H9 (cell line): ENCODE measurements at places on chromosomes 6 and 20. TPM values are rescaled to one million over a fixed set of nuclear protein-coding genes. Genes with fewer than 3 reads are reported as not detected.

PRSS35 gene
- total RNA-seq = 1.4 and 1.7 TPM in 2 replicates

SLC22A2 gene
- 0.86 and 1.0 TPM in 2 replicates for total RNA-seq

PMEPA1 gene
- 34.6 and 35.7 TPM in 2 replicates for total RNA-seq

- no peak overlapping the region for H3K4me3 ChIP-seq
- H3K4me1 ChIP-seq = no peaks in the 10 kb centered on the region
- no peaks in the 10 kb centered on the region for H3K36me3 ChIP-seq
Measured at GRCh38 chr6:11616200-11616611, 78.7 kb downstream of the TMEM170B start.

GRCh38 chr20:10060226-10060625 is 25.4 kb downstream of the ANKEF1 start:
- no peaks in the 10 kb centered on the region for H3K36me3 ChIP-seq
- H3K27me3 ChIP-seq = no peaks in the 10 kb centered on the region
- H3K4me1 ChIP-seq = no peaks in the 10 kb centered on the region
- no peak overlapping the region for H3K27ac ChIP-seq

- H3K4me1 ChIP-seq = no peaks in the 10 kb centered on the region
- no peak for DNase-seq
- H3K4me3 ChIP-seq = peak overlapping the region; percentile 100
- H3K36me3 ChIP-seq = peaks cover 13% of the 10 kb centered on the region
Measured at GRCh38 chr6:26122005-26122388, 34.8 kb downstream of the HFE start.

GRCh38 chr6:167811442-167812087 is 15.1 kb upstream of the AFDN start:
- H3K36me3 ChIP-seq = no peaks in the 10 kb centered on the region
- no peaks in the 10 kb centered on the region for H3K27me3 ChIP-seq
- no peak overlapping the region for H3K4me3 ChIP-seq
- DNase-seq = no peak
- H3K27ac ChIP-seq = no peak overlapping the region

- H3K4me1 ChIP-seq = no peaks in the 10 kb centered on the region
- no peak overlapping the region for H3K27ac ChIP-seq
- no peak for DNase-seq
Measured at GRCh38 chr6:147961481-147962141, 381.0 kb upstream of the SASH1 start.

- DNase-seq = no peak
- H3K4me1 ChIP-seq = no peaks in the 10 kb centered on the region
- no peak overlapping the region for H3K4me3 ChIP-seq
- no peak overlapping the region for H3K27ac ChIP-seq
Measured at GRCh38 chr6:31749301-31750036, 9.7 kb downstream of the MSH5 start.

- no peak overlapping the region for H3K27ac ChIP-seq
- no peaks in the 10 kb centered on the region for H3K27me3 ChIP-seq
- no peaks in the 10 kb centered on the region for H3K4me1 ChIP-seq
Measured at GRCh38 chr6:154267508-154268106, 89.0 kb downstream of the IPCEF1 start.

DNA sequence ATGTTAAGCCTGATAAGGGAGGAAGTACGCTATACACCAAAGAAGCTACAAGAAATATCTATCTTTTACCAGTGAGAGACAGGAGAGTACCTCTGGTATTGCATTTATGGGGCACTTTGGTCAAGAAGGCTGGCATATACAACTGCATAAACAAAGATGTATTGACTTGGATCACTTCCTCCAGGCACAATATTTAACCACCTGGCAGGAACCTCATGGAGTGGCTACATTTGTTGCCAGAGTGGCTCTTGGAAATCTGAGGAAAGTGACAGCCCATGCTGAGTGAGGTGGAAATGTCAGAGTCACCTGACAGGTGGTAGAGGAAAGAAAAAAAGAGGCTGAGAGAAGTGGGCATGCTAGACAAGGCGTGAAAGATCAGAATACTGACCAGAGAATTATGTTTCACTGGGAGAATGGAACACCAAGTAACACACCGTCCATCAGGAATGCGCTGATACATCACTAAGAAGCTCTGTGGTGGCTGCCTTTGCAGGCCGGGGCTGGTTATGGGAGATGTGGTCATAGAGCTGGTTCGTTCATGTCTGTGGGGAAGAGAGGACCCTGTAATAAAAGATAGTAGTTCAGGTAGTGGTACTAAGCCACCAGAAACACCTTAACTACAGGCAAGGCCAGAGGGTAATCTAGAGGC is 61.4 kb upstream of the UFL1 start:
- H3K27ac ChIP-seq = no peak overlapping the region
- H3K4me1 ChIP-seq = no peaks in the 10 kb centered on the region; the same call in 1 of the 2 replicates
- no peaks in the 10 kb centered on the region for H3K36me3 ChIP-seq
- H3K27me3 ChIP-seq = no peaks in the 10 kb centered on the region

DNA sequence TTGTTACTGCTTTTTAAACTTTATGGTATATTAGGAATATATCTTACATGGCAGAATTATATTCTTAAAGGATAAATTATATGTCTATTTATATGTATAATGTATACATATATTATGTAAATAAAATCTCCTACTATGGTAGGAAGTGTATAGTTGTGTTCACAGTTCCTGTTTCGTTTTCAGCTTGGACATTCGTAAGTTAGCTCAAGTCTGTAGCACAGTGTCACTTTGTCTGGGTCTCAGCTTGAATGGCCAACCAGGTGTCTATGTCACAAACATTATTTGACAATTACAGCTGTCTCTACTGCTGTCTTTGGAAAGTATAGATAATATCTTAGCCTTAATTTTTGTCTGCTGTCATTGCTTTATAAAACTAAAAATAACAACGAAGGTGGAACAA is 303.9 kb downstream of the CDKAL1 start:
- no peaks in the 10 kb centered on the region for H3K36me3 ChIP-seq
- DNase-seq = no peak
- no peak overlapping the region for H3K27ac ChIP-seq

GRCh38 chr20:63454731-63455567 is 17.5 kb downstream of the KCNQ2 start:
- peaks cover 15% of the 10 kb centered on the region; the same call in 1 of the 2 replicates for H3K36me3 ChIP-seq
- no peak for DNase-seq
- H3K27me3 ChIP-seq = no peaks in the 10 kb centered on the region
- H3K4me1 ChIP-seq = no peaks in the 10 kb centered on the region; the same call in 1 of the 2 replicates
- H3K27ac ChIP-seq = no peak overlapping the region
